ENCODE measurements at places on chromosomes 12 and 14. TPM values are rescaled to one million over a fixed set of nuclear protein-coding genes. Genes with fewer than 3 reads are reported as not detected.

The TOGARAM1 gene
- 16.7 TPM for total RNA-seq

The CD163 gene
- 20.6 TPM for total RNA-seq

The INSM2 gene
- total RNA-seq, result 21.7 TPM

DNA sequence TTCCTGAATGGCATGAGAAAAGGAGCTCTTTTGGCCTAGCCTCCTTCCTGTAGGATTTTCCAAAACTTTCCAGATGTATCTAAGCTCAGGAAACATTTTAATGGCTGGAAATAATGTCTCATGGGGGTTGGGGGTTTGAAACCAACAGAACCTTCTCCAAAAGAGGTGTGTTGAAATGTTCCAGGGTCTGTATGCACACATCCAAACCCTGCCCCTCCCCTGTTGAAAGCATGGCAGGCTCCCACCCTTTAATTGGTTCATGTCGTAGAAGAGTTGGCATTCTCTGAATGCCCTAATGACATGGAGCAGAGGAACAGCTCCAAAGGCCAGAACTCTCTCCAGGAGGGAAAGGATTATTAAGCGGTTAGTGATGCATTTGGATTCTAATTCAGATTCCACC lies 353.2 kb downstream of the ZFP36L1 start:
- no peak for DNase-seq

DNA sequence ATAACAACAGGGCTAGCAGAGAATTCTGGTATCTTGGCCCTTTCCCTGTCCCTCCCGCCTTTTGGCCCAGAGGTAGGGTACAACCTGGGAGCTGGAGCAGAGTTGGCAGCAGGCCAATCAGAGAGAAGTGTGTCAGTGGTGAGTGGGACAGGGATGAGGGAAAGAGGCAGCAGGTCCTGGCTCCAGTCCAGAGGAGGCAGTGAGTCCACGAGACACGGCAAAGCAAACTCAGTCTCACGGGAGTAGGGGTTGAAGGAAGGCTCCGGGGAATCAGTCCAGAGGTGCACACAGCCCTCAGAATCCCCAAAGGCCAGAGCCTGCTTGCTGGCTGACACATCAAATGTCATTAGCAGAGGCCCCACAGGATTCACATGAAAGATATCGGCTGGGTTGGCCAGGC lies 7.3 kb downstream of the PAN2 start:
- DNase-seq, result no peak

GRCh38 chr12:105113094-105113493 lies 5.6 kb downstream of the WASHC4 start:
- no peak for DNase-seq
